ENCODE measurements at places on chromosomes 5 and 9. TPM values are rescaled to one million over a fixed set of nuclear protein-coding genes. Genes with fewer than 3 reads are reported as not detected.

- H3K36me3 ChIP-seq = peaks cover 5% of the 10 kb centered on the region
- DNase-seq = no peak
- H3K4me3 ChIP-seq = no peak overlapping the region
- H3K4me1 ChIP-seq = no peaks in the 10 kb centered on the region
- no peak overlapping the region for H3K27ac ChIP-seq
These were observed 424.7 kb upstream of the FAM174A start for GRCh38 chr5:100110497-100110896.

Gene SLC6A7
- not detected for total RNA-seq

GRCh38 chr5:67453111-67453905, 256.7 kb upstream of the CD180 start:
- no peaks in the 10 kb centered on the region for H3K36me3 ChIP-seq
- no peaks in the 10 kb centered on the region for H3K27me3 ChIP-seq
- H3K4me3 ChIP-seq = no peak overlapping the region
- no peak overlapping the region for H3K27ac ChIP-seq
- no peaks in the 10 kb centered on the region for H3K4me1 ChIP-seq

DNA sequence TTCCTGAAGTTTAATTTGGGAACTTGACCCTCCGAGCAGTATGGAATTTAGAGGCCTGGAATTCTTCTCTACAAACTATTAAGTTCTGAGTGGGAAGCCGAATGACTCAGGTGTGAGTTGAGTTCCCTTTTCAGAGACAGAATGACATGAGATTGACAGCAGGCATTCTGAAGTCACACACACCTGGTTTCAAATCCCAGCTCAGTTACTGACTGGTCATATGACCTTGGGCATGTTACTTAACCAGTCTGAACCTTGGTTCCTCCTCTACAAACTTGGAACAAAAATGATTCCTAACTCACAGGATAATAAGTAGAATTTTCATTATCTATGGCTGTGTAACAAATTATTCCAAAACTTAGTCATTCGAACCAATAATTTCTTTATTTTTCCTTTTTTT, 45.5 kb upstream of the GPBP1 start:
- no peaks in the 10 kb centered on the region for H3K36me3 ChIP-seq
- H3K4me1 ChIP-seq = no peaks in the 10 kb centered on the region
- no peak overlapping the region for H3K4me3 ChIP-seq
- no peak overlapping the region for H3K27ac ChIP-seq
- H3K27me3 ChIP-seq = no peaks in the 10 kb centered on the region
- no peak for DNase-seq

DNA sequence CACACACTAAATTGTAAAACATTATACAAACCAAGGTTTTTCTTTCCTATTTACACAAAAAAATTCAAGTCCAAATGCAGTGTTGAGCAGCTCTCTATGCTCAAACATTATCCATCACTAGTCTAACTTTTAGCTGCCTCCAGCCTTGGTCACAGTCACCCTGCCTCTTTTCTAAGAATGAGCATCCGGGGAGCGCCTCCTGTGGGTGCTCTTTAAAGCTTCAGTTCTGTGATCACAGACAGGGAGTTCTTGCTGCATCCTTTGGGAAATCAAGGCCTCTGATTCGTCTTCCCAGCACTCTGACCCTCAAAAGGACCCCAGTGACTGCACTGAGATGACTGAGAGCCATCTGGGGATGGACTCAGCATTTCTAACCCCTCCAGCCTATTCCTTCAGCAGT, 289.6 kb downstream of the SEC61B start:
- no peak overlapping the region for H3K27ac ChIP-seq
- no peaks in the 10 kb centered on the region for H3K36me3 ChIP-seq
- no peaks in the 10 kb centered on the region for H3K4me1 ChIP-seq
- H3K4me3 ChIP-seq = no peak overlapping the region
- no peaks in the 10 kb centered on the region for H3K27me3 ChIP-seq
- DNase-seq = no peak

DNA sequence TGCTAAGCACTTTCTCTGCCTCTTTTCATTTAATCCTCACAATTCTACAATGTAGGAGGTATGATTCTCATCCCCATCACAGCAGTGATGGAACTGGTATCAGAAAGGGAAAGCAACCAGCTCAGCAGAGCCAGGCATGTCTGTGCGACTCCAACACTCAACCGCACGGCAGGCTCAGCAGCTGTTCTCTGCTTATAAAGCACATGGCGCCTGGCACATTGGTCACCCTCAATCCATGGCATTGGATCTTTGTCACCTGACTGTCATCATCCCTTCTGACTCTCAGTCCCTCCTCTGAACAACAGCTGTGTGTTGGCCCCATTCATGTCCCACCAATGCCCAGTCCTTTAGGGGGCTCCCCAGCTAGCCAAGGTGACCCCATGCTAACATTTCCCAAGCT, 45.1 kb upstream of the HAND1 start:
- H3K4me1 ChIP-seq = no peaks in the 10 kb centered on the region
- H3K27me3 ChIP-seq = no peaks in the 10 kb centered on the region
- DNase-seq = no peak

DNA sequence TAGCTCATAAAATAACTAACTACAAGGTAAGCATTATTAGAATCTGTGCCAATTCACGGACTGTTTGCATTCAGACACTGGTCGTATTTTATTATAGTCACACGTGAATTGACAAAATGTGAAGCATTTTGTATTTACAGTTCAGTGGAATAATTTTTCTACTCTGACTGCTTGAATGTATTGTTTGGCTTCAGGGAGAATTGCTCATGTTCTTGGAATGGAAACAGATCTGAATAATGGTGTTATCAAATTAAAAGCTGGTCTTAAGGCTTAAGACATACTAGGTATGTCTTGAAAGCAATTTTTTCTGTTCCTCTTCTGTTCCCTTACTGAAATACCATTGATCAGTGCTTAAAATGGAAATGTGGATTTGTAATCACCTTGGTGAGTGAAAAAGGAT, 543.7 kb upstream of the TLE4 start:
- H3K36me3 ChIP-seq = no peaks in the 10 kb centered on the region
- 0 out of 2 replicates have a peak, but pooled peaks cover 4% of the 10 kb centered on the region for H3K4me1 ChIP-seq
- H3K27me3 ChIP-seq = no peaks in the 10 kb centered on the region

GRCh38 chr9:120767451-120767850, 25.8 kb downstream of the FBXW2 start:
- peaks cover 89% of the 10 kb centered on the region for H3K36me3 ChIP-seq
- no peak for DNase-seq
- no peaks in the 10 kb centered on the region for H3K4me1 ChIP-seq
- no peaks in the 10 kb centered on the region for H3K27me3 ChIP-seq

Gene TMEM174
- not detected for total RNA-seq

GRCh38 chr9:70693186-70693585, 278.7 kb upstream of the KLF9 start:
- H3K27ac ChIP-seq = no peak overlapping the region
- no peak for DNase-seq
- no peaks in the 10 kb centered on the region for H3K4me1 ChIP-seq
- no peaks in the 10 kb centered on the region for H3K27me3 ChIP-seq
- no peak overlapping the region for H3K4me3 ChIP-seq
- H3K36me3 ChIP-seq = no peaks in the 10 kb centered on the region

- no peaks in the 10 kb centered on the region for H3K36me3 ChIP-seq
- H3K4me1 ChIP-seq = no peaks in the 10 kb centered on the region
- H3K4me3 ChIP-seq = no peak overlapping the region
- H3K27me3 ChIP-seq = no peaks in the 10 kb centered on the region
- no peak for DNase-seq
These were observed 29.4 kb upstream of the ATP6V1G1 start for GRCh38 chr9:114558027-114558675.

DNA sequence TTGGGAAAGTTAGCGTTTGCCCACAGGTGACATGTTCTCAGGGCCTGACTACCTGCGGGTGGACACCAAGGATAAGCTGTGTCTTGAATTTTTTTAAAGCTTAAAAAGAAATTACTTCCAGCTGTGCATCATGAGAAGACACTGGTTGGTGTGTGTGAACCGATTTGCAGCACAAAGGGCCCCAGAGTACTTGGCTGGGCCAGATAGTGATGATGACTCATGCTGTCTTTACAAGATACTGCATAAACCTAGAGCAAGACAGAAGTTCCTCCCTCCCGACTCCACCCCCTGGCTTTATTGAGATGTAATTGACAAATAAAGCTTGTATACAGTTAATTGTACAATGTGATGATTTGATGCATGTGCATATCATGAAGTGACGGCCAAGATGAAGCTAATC, 212.8 kb downstream of the NXNL2 start:
- no peaks in the 10 kb centered on the region for H3K36me3 ChIP-seq
- peaks cover 2% of the 10 kb centered on the region for H3K4me1 ChIP-seq
- no peaks in the 10 kb centered on the region for H3K27me3 ChIP-seq
- no peak overlapping the region for H3K27ac ChIP-seq
- DNase-seq = peak; percentile 62
- H3K4me3 ChIP-seq = no peak overlapping the region

- peaks cover 5% of the 10 kb centered on the region for H3K4me1 ChIP-seq
- H3K4me3 ChIP-seq = no peak overlapping the region
- no peaks in the 10 kb centered on the region for H3K27me3 ChIP-seq
- DNase-seq = peak; percentile 45
- no peaks in the 10 kb centered on the region for H3K36me3 ChIP-seq
- no peak overlapping the region for H3K27ac ChIP-seq
These were observed 104.7 kb upstream of the IER5L start for GRCh38 chr9:129282731-129283211.

- H3K27me3 ChIP-seq = no peaks in the 10 kb centered on the region
- no peaks in the 10 kb centered on the region for H3K4me1 ChIP-seq
- DNase-seq = no peak
- H3K4me3 ChIP-seq = no peak overlapping the region
- no peak overlapping the region for H3K27ac ChIP-seq
These were observed 5.6 kb downstream of the GOLPH3 start for GRCh38 chr5:32168460-32169033.

Gene LAMC3
- total RNA-seq = 21.9 TPM

Gene EIF4E1B
- 1.3 TPM for total RNA-seq

DNA sequence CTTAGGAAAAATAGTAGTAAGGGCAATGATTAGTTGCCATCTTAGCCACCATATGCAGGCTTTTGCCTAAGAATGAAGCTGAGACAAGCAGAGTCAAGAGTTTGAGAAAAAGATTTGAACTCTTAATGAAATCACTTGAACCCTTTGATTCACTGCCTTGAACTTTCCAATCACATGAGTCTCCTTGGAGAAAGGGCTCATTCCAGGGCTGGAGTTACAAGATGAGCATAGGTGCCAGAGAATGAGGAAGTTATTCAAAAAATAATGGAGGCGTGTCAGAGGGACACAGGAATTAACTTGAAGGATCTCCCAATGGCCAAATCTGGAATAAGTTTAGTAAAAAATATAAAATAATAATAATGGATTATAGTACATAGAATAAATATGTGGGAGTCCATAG, 35.3 kb downstream of the MAT2B start:
- no peak overlapping the region for H3K27ac ChIP-seq
- no peak overlapping the region for H3K4me3 ChIP-seq
- no peaks in the 10 kb centered on the region for H3K36me3 ChIP-seq
- peaks cover 4% of the 10 kb centered on the region for H3K4me1 ChIP-seq
- H3K27me3 ChIP-seq = no peaks in the 10 kb centered on the region

GRCh38 chr5:38800515-38800914, 45.3 kb upstream of the OSMR start:
- no peak overlapping the region for H3K4me3 ChIP-seq
- no peaks in the 10 kb centered on the region for H3K36me3 ChIP-seq
- no peaks in the 10 kb centered on the region for H3K4me1 ChIP-seq
- no peak overlapping the region for H3K27ac ChIP-seq

DNA sequence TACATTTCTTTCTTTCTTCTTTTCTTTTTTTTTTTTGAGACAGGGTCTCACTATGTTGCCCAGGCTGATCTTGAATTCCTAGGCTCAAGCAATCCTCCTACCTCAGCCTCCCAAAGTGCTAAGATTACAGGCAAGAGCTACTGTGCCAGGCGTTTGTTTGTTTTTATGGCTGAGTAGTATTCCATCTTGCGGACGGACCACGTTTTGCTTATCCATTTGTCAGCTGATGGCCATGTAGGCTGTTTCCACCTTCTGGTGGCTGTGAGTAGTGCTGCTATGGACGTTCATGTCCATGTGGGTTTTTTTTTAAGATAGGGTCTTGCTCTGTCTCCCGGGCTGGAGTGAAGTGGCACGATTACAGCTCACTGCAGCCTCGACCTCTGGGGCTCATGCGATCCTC, 2.5 kb downstream of the DOK3 start:
- no peaks in the 10 kb centered on the region for H3K27me3 ChIP-seq
- H3K27ac ChIP-seq = no peak overlapping the region
- no peak for DNase-seq

DNA sequence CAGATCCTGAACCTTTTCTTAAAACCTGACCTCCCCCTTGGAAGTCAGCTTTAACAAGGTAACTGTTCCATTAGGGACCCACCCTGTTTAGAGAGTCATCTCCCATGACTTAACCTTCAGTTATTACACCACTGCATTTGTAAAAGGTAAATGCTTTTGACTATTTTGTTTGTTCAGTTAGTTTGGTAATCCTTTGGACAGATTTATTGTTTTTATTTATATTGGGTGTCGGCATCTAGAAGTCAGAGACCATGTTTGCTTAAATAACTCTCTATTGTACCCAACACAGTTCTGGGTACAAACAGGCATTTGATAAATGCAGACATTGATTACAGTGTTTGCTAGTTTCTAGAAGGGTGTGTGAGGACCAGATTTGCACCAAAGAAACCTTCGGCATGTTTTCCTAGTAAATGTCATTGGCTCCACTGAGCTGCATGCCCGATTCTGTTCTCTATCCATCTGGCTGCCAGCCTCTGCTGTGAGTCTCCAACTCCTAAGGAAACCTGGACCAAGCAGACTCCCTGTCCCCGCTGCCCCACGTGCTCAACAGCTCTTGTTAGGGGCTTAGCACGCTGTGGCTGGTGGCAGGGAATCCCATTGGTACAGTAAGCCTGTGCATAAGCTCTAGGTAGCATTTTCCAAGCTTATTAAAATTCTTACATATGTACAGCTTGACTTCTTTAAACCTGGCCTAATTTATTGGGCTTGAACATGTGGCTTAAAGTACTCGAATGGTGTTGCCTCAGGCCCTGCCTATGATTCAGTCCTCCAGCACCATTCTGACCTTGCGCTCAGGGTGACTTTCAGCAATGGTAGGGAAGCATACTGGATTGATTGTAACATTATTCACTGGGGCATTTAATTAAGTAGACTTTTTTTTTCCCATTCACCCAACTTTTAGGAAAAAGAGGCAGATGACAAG, 6.6 kb downstream of the PCBD2 start:
- H3K27ac ChIP-seq = no peak overlapping the region
- 0 out of 2 replicates have a peak, but pooled peaks cover 3% of the 10 kb centered on the region for H3K4me1 ChIP-seq
- no peak overlapping the region for H3K4me3 ChIP-seq
- no peak for DNase-seq
- peaks cover 27% of the 10 kb centered on the region for H3K36me3 ChIP-seq

DNA sequence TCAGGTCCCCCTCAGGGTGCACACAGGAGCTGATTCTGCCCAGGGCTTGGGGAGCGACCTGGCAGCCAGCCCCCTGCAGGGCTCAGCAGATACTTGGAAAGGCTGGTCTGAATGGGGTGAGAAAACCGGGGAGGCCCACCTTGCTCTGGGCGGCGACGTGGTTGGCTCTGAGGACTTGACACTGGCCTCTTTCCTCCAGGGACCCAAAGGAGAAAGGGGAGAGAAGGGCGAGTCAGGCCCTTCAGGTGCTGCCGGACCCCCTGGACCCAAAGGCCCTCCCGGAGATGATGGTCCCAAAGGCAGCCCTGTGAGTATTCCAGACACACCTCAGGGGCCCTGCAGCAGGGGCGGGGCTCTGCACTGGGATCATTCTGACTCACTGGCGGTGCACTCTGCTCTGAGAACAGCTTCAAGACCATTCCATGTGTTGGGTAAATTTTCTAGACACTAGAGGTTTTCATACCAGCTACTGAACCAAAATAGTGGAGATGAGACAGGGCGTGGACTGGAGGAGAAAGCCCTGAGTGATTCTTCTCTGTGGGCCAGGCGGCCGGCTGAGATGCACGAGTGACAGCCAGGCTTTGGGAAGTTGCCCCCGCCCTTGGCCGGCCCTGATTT, 65.9 kb upstream of the FCN2 start:
- H3K27me3 ChIP-seq = no peaks in the 10 kb centered on the region
- H3K4me3 ChIP-seq = no peak overlapping the region
- H3K27ac ChIP-seq = no peak overlapping the region
- DNase-seq = no peak

Gene MFAP3
- 24.5 TPM for total RNA-seq
